ENCODE measurements at places on chromosomes 16 and 17.
A peak's percentile ranks its signal among the peaks of the same experiment; 100 is the strongest.

DNA sequence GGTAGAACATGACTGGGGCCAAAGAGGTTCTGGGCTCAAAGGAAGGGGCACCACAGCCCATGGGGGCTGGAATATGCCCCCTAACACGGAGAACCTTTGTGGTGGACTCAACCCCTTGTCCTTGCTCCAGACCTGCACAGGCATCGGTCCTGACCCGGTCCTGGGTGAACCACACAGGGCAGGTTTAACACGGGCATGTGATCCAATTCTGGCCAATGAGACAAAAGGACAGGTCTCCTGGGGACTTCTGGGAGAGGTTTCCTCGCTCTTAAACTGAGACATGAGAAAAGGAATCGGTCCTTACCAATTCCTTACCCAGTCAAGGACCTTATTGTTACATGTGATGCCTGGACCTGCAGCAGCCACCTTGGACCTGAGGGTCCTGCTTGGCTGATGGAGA lies 3.7 kb downstream of the DOC2B start:
- no peak for DNase-seq

DNA sequence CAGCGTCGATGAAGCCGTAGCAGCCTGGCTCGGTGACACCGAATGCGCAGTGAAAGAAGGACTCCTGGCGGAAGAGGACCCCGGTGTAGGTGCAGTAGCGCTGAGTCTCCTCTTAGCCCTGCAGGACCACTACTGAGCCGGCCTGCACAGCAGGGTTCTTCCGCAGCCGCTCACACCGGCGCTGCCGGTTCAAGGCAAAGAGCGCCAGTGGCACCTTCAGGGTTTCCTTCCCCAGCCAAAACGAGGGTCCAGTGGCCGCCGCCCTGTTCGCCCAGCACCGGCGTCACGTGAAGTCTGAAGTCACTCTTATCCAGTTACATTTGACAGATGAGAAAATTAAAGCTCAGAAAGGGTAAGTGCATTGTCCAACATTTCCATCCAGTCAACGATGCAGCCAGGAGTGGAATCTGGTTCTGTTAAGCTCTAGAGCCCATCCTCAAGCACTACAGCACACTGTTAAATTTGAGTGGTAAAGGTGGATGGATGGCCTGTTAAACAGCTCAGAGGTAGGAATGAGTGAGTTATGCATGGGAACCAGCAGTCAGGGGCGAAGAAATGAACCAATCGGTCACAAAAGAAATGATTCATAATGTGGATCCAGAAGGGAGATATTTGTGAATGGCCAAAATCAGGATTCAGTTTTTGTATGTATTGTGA lies 50.2 kb upstream of the SMIM36 start:
- no peak for DNase-seq

- DNase-seq: no peak
Observed at GRCh38 chr17:48270899-48271298, 159.1 kb downstream of the SKAP1 start.

DNA sequence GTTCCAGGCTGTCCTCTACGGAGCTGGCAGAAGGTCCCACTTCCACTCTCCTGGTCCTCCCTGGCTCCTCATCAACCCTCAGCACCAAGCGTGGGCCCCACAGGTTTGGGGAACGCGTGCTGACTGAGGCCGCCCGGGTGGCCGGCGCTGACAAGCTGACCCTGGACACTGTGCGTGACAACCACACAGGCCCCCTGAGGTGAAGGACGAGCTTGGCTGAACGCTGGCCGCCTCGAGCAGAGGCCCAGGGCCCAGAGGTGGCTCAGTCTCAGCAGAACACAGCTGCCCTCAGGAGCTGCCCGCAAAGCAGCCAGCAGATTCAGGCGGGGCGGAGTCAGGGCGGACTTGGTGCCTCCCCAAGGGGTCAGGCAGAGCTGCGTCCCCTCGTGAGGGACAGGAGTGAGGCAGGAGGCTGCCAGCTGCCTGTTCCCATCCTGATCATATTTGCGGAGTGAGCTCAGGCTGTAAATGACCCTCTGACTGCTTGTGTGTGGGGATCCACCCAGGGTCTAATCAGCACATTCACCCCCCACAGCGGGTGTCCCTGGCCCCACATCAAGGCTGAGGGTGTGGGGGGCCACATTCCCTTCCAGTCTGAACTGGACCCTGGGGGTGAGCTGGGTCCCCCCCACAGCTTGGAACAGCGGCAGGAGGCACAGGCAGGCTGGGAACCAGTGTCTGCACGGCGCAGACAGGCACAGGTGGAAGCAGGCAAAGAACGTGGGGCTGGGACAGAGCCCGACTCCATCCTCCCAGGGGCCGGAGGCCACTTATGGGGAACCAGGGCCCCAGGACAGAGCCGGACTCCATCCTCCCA lies 105.1 kb upstream of the METRNL start:
- no peak for DNase-seq

DNA sequence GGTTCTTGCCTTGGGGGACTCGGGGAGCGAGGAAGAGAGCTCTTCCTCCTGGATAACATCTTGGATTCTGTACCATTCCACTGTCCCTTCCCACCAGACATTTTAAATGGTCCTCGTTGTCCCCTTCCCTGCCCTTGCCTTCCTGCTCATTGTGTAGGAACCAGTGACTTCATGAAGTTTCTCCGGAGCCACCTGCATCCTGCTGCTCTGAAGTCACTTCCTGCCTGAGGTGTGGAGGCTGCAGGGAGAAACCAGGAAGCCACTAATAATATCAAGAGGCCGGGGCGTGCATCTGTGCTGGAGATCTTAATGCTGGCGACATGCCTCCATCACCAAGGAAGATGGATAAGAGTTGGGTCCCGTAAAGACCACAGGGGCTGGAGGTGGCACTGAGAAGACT lies 6.2 kb upstream of the SLC16A13 start:
- peak; percentile 69 for DNase-seq

GRCh38 chr17:73309727-73310596 lies 1.8 kb downstream of the CDC42EP4 start:
- no peak for DNase-seq

DNA sequence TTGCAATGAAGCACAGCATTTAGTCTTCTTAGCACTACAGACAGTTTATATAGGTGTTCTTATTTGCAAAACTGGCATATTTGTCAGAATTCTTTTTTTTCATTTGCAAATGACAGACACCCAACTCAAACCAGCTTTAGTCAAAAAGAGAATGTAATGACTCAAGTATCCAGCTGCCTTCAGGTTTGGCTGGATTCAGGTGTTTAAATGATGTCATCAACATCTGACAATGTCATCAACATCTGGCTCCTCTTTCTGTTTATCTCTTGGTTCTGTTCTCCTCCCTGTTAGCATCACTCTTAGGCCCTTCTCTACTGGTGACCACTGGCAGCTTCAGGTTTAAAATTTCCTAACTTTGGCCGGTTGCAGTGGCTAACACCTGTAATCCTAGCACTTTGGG lies 18.9 kb downstream of the TMC5 start:
- DNase-seq: no peak

GRCh38 chr17:28570716-28571360 lies 486 bp downstream of the PIGS start:
- peak; percentile 70 for DNase-seq

DNA sequence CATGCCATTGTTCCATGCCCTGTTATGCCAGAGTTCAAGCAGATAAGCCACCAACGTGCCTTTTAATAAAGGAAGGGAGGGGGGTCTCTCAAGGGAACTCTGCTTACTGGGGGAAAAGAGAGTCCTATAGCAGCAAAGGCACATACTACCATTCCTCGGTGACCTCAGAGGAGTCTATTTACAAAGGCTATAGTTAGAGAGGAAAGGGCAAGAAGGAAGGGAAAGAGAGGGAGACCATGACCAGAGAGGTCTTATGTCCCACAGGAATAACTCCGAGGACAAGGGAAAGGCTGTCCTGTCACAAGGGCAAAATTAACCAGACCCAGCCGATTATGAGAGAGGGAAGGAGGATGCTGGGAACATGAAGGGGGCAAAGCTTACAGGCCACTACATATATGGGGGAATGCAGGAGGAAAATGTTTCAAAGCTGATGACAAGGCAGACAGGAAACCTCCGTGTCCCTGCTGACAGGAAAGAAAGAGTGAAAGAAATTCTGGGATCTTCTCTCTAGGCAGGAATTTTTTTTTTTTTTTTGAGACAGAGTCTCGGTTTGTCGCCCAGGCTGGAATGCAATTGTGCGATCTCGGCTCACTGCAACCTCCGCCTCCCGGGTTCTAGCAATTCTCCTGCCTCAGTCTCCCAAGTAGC lies 51.5 kb downstream of the HIC1 start:
- DNase-seq: no peak

DNA sequence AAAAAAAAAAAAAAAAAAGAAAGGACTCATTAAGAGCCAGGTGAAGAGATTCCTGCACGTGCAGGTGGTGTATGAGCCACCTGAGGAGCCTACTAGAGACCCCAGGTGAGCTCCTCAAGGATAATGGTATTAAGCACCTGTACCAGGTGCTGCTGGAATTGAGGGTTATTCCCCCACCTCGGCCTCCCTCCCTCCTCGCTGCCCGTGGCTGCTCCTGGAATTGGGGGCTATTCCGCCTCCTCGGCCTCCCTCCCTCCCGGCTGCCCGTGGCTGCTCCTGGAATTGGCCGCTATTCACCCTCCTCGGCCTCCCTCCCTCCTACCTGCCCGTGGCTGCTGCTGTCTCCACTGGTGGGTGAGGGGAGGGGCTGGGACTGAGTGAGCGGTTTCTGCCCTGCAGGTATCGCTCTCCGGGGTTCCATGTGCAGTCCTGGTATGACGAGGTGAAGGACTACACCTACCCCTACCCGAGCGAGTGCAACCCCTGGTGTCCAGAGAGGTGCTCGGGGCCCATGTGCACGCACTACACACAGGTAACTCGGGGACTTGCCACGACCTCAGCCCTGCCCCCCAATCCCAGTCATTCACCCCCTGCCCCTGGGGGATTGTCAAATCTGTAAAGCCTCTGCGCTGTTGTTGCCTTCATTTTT lies 29.3 kb downstream of the CRISPLD2 start:
- DNase-seq: no peak

DNA sequence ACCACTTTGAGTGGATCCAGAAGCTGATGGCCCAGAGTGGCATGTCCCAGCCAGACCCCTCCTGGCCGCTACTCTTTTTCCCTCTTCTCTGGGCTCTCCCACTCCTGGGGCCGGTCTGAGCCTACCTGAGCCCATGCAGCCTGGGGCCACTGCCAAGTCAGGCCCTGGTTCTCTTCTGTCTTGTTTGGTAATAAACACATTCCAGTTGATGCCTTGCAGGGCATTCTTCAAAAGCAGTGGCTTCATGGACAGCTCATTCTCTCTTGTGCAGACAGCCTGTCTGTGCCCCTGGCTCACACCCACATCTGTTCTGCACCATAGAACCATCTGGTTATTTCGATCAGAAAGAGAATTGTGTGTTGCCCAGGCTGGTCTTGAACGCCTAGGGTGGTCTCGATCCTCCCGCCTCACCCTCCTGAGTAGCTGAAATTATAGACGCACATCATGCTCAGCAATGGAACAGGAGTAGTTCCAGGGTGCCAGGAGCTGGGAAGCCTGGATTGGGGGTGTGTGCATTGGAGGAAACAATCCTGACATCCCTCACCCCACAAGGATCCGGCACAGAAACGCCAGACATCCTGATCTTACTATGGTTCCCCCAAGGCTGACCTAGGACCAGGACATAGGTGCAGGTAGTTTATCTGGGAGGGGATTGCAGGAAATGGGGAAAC lies 4.6 kb downstream of the PRSS21 start:
- DNase-seq: no peak

DNA sequence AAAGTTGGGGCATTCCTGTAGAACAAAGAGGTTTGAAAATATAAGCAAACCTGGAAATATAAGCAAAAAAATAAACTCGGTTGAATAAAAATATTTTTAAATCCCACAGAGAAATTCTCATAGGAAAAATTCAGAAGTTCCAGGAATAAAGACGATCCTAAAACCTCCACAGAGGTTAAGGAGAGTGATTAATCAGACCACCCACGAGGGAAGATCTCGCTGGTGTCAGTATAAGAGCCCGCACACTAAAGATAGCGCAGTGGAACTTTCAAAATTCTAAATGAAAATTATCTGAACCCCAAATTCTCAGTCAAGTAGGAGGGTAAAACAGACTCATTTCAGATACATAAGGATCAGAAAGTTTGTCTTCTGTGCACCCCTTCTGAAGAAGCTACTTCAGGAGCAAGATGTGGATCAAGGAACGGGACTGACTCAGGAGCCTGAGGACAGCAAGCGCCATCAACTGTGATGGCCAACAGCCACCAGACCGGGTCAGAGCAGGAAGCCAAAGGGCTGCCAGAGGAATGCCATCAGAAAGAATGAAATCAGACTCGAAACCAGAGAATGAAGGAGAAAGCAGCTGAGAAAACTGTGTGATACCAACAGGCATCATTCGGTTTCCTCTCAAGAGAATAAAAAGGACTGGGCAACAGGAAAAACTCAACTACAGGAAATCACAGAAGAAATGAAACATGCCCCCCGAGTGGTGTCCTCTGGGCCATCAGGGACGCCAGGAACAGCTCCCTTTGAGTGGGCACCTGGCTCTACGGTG lies 66.9 kb downstream of the CYTH1 start:
- DNase-seq: no peak

GRCh38 chr16:82867485-82867884 lies 240.7 kb downstream of the CDH13 start:
- no peak for DNase-seq

DNA sequence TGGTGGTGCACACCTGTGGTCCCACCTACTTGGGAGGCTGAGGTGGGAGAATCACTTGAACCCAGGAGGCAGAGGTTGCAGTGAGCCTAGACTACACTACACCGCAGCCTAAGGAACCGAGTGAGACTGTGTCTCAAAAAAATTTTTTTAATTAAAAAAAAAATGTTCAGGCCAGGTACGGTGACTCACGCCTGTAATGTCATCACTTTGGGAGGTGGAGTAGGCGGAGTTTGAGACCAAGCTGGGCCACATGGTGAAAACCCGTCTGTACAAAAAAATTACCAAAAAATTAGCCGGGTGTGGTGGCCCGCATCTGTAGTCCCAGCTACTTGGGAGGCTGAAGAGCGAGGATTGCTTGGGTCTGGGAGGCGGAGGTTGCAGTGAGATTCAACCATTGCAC lies 3.6 kb upstream of the FAM222B start:
- DNase-seq: no peak

DNA sequence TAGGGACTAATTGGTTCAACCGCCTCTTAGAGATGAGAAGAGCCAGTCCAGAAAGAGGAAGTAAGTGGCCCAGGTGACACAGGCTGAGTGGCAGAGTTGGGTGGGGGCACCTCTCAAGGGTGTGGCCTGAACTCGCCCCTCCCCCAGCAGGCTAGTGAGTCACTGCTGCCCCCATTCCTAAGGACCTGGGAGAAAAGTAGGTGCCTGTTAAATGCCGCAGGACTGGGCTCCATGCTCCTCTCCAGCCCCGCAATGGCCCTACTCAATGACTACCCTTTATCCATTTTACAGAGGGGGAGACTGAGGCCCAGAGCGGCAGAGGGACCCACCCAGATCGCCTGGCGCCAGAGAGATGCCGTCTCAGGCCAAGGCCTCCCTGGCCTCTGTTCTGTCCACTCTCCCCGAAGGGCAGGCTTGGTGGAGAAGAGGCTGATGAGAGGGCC lies 8.1 kb downstream of the TMEM235 start:
- DNase-seq: no peak

Data from activated CD8-positive, alpha-beta memory T cell treated with anti-CD3 and anti-CD28 coated beads, Interleukin-2, amount 10 ng/mL, durations not matched to agents 7 days and 5 days (primary cell).